MV-4-11 (cell line): ENCODE measurements at places on chromosomes 5 and 9.

DNA sequence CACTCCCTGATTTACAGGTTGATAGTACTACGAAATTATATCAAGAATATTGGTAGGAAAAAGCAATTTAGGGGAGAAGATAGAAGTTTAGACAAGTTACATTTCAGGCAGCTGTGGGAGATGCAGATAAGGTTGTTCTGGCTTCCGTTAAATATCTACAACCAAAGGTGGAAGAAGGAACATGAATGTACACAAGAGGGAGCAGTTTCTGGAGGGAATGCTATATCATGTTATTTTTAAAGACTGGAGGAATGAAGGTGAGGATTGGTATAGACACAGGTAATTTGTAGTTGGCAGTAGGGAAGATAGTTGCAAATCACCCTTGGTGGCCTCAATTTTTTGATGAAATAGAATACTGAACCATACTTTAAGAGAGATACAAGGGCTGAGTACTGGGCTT, 187.3 kb upstream of the NMUR2 start:
- DNase-seq, result no peak

- DNase-seq, result peak; percentile 67
These were observed 524.2 kb upstream of the DAB2 start for GRCh38 chr5:39948867-39949468.

- peak; percentile 49 for DNase-seq
These were observed 1.2 kb downstream of the CDHR2 start for GRCh38 chr5:176550275-176550831.

- peak; percentile 85 for DNase-seq
These were observed 58.3 kb upstream of the ACO1 start for GRCh38 chr9:32326146-32326545.

DNA sequence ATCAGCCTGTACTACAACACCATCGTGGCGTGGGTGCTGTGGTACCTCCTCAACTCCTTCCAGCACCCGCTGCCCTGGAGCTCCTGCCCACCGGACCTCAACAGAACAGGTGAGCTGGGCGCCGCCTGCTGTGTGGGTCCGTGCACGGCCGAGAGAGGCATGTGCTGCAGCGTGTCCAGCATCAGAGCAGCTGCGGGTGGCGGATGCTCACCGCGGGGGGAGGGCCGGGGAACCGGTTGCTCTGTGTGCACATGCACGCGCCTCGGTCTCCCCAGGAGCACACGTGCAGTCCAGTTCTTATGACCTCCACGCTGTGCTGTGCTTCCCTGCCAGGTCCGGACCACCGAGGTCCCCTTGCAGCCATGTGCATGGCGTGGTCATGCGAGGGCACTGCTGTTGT, 7.6 kb downstream of the SLC6A18 start:
- DNase-seq, result no peak

DNA sequence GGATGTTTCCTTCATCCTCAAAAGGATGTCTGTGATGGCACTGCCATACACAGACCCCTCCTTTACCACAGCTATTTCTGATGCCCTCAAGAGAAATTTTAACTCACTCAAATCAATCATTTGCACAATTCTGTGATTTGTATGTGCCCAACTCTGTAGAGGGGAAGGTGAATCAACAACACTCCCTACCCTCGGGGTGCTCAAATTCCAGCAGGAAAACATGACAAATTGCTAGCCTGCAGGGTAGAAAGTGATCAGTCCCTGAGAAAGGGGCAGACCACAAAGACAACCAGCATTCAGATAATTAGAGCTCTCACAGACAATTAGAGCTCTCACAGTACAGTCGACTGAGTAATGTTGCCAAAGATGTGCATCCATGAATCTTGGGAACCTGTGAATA, 45.3 kb upstream of the FOXE1 start:
- no peak for DNase-seq

DNA sequence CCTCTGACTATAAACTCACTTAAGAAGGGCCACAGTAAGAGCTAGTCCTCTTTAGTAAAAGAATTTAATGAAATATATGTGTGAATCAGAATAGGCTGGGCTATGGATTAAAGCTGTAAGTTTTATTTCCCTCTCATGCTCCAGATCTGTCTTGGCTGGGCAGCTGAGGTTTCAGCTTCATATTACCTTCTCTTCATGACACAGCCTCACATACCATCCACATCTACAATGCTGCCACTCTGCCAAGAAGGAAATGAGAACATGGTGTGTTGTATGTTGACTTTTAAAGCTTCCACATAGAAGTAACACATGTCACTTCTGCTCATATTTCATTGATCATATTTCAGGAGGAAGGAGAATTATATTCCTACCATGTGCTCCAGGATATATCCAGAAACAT, 776.0 kb upstream of the ACO1 start:
- DNase-seq, result no peak

GRCh38 chr5:96431376-96432187, 1.5 kb downstream of the PCSK1 start:
- no peak for DNase-seq

DNA sequence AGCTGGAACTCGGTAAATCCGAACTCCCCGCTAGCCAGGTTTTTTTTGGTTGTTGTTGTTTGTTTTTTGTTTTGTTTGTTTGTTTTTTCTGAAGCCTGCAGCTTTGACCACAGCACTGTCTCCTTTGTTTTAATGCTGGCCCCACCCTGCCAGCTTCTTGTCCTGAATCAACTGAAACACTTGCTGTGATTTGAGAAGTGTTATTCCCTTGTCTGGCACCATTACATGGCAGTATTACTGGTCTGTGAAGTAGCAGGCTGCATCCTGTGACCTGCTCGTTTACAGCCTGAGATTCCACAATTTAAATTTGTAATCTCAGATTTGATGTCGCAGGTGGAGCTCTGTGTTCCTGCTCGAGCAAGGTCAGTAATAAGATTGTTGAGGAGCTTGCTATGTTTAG, 1.4 kb upstream of the SLC36A2 start:
- no peak for DNase-seq

DNA sequence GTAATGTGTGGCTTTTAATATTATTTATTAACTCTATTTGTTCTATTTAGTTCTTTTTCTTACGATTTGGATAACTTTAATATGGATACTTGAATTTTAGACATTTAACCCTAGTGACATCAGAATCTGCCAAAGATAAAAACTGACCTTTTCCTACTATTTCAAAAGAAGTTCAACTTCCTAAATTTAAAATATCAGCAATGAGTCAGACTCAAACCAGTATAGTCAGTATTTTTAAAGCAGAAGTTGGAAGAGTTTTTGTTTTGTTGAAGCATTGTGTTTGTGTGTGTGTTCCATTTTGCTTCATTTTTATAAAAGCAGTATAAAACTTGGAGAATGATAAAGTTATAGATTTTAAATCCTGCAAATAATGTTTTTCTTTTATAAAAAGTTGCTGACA, 251.8 kb upstream of the RASA1 start:
- DNase-seq, result peak; percentile 86

DNA sequence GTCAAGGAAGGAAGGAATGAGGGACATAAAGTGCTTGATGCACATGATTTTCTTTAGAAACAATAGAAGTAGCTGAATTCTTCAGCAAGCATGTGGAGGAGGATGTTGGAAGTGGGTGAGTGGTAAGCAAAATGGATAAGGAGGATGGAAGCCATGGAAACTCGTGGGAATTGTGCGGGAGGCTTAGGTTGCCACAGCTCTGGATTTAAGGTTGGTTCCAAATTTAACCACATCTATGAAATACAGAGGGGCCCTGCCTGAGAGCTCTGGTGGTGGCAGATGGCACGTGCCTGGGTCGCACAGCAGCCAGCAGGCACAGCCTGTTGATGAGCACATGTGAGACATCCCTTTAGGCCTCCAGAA, 284.7 kb downstream of the SMARCA2 start:
- DNase-seq, result no peak

- no peak for DNase-seq
These were observed 2.5 kb downstream of the TLX3 start for GRCh38 chr5:171311322-171312077.

GRCh38 chr9:128091144-128091543, 23.1 kb downstream of the SLC25A25 start:
- no peak for DNase-seq

DNA sequence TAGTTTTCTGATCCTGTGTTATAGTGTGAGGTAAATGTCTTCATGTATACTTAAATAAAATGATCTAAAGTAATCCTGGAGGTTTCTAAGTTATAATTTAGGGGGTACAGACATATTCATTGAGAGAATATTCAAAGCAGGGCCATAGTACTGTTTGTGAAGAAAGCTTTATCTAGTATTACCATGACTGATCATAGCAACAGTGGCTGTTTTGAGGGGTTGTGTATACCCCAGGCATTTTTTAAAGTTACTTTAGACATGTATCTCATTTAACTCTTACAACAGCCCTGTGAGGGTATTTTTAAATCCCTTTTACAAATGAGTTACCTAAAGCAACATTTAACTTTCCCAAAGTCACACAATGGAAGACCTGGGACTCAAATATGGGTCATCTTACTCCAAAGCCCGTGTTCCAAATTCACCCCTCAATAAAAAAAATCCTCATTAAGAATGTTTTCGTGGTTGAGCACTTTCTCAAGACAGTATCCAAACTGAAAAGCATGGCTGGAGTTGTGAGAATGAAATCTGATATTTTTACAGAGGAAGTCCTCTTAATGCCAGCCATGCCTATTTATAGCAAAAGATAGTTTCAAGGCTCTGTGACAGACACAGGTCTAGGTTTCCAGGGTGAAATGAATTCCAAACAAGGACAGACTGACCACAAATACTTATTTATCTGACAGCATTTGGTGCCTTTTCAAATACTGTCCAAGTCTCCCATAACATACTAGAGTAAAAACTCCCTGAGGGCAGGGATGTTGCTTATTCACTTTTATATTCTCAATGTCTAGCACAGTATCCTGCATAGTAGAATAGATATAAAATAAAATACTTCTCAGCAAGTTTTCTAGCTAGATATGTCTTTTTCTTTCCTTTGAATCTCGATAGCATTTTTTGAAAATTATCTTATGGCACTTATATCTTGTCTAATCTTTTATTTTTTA, 10.4 kb downstream of the STOM start:
- DNase-seq, result peak; percentile 68
